ENCODE measurements at places on chromosomes 7 and 10.

- DNase-seq: no peak
Observed at GRCh38 chr10:62794306-62794705, 10.2 kb upstream of the ADO start.

- no peak for DNase-seq
Observed at GRCh38 chr7:34672430-34672829, 14.4 kb downstream of the NPSR1 start.

DNA sequence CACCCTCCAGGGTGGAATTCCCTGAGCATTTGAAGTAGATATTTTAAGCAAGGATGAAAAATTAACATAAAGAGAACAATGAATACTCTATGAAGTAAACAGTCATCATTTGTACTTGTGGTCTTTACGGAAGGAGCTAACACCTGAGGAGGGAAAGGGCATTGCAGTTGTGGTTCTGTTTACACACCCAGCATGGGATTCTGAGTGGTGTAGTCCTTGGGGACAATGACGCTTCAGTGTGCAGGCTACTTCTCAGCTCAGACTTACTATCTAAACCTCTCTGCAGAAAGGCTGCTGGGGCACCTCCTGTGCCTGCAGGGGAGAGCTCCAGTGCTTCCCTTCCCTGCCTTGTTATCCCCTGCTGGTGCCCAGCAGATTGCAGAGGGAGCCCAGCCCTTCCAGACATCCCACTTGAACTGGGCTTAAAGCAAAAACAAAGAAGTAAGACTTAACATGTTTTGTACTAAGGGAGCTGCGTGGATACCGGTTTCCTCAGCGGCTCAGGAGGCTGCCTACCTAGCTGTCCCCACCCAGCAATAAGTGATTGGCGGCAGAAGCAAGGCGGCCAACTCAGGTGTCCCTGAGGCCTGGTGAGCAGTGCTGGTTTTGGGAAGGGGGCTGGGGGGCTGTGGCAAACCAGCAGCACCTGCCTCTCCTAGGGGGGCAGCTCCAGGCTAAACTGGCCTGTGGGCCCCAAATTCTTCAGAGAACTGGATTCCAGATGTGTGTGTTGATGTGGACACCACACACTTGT, 89.1 kb downstream of the CELF2 start:
- no peak for DNase-seq

- no peak for DNase-seq
Observed at GRCh38 chr7:2099048-2099957, 133.4 kb downstream of the MAD1L1 start.

GRCh38 chr7:22447008-22447407, 53.0 kb downstream of the STEAP1B start:
- DNase-seq: no peak

DNA sequence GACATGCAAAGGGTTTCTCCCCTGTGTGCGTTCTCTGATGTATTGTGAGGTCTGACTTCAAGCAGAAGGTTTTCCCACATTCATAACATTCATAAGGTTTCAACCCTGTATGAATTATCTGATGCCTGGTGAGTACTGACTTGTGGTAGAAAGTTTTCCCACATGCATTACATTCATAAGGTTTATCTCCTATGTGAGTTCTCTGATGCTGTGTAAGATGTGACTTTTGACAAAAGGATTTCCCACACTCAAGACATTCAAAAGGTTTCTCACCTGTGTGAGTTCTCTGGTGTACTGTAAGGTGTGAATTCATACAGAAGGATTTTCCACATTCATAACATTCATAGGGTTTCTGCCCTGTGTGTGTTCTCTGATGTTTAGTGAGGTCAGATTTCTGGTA, 45.1 kb downstream of the ZNF33B start:
- no peak for DNase-seq

GRCh38 chr10:18397906-18398305, 253.5 kb downstream of the NSUN6 start:
- DNase-seq: no peak

DNA sequence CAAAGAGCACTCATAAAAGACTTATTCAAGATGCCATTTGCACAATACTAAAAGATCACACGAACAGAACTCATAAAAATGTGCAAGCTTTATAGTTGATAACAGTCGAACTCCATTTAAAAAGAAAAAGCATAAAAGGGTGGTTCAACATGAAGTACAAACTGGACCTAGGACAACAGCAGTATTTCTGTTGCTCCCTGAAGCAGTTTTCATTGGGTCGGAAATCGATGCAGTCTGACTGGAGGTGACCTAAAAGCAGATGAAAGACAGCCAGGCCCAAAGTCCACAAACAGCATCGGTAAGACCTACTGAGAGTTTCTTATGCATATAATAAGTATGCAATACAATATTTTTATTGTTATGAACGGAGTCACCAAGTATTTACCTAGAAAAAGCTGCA, 23.9 kb downstream of the FAM171A1 start:
- no peak for DNase-seq

GRCh38 chr10:12388671-12389070, 39.3 kb downstream of the CAMK1D start:
- no peak for DNase-seq

DNA sequence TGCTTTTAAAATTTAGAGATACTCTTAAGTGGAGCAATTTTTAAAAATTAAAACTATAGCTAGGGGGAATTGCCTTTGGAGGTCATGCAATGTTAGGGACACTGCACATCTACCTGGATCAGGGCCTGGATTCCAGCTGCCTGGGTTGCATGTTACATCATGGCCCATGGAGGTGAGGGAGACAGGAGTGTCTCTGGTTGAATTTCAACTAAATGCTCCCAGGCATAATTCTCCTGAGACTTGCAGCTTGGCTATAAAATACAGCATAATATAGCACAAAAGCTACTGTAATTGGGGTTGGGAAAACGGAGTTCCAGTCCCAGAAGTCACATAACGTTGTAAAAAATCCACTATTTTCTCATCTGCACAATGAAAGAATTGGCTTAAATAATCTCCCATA, 782.5 kb downstream of the LRMDA start:
- DNase-seq: no peak

GRCh38 chr10:71687077-71687476, 32.5 kb downstream of the C10orf105 start:
- DNase-seq: no peak

GRCh38 chr10:120172356-120172755, 279.8 kb downstream of the SEC23IP start:
- no peak for DNase-seq

DNA sequence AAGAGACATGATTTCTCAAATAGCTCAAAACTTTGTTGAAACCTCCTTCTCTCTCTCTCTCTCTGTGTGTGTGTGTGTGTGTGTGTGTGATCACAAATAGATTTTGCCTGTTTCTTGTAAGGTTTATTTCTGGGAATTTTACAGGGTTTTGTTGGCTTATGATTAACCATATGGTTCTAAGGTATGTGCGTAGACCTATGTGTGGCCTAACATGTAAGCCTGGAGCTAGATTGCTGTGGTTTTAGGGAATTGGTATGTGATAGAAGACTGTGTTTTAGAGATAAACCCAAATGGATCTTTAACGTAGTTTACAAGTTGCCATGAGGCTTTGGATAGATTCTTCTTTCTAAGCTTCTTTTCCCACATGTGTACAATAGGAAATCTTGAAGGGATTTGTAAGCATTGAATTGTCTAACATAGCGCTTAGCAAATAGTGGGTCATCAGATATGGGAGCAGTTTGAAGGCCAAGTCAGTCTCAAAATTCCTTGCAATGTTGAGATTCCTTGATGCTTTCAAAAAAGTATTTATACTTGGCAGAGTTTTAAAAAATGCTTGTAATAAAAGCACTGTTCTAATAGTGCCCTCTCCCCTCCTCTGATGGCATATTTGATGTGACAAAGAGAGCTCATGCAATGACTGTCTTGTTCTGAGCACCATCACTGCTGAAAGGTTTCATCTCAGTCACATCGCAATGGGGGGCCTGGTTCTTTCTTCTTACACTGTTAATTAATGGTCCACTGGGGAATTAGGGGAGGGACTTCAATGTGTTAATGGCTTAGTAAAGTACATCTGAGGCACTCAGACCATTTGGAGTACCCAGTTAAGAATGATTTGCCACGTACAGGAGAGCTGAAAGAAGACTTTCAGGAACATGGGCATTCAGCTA, 118.2 kb downstream of the SNX10 start:
- DNase-seq: no peak

DNA sequence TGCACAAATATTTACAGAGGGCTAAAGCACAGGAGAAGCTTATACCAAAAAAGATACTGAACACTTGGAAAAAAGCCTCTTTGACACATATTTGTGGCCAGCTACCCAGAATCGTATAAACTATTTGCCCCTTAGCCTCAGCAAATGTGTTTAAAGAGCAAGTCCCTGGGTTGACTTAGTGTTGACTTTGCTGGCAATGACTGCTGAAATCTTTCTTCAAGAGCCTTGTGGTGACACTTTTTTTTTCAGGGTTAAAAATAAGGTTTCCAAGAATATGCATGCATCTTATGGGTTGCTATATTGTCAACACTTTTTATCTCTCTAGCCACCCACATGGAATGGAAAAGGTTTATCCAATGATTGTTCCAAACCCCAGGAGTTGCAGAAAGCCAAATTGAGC, 14.9 kb upstream of the PLEKHS1 start:
- DNase-seq: no peak

DNA sequence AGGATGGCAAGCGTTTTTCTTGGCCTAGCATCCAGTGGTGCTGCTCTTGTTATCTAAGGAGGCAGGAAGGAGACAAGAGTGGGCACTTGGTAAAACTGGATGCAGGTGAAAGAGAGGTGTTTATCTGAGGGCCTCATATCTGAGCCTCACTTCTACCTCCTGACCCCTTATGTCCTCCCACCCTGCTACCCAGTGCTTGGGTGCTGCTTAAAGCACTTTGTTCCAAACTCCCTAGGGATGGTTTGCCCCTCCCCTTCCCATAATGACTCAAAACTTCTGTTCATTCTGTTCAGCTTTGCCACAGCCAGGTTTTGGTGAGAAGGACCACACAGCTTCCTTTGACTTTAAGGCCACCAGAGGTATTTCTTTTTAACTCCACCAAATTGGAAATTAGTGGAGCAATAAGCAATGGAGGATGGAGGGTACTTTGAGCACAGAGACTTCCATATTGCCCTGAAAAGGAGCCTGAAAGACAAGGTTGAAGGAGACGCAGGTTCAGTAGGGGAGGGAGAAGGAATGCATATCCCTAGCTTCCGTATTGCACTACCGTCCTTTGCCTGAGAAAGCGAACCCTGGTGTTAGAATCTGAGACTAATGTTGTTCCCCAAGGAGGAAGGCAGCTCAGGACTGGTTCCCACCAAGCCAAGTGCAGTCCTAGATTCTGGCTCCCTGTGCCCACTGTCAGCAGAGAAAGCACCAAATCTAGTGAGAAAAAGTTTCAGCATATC, 30.1 kb downstream of the ENTPD1 start:
- no peak for DNase-seq

DNA sequence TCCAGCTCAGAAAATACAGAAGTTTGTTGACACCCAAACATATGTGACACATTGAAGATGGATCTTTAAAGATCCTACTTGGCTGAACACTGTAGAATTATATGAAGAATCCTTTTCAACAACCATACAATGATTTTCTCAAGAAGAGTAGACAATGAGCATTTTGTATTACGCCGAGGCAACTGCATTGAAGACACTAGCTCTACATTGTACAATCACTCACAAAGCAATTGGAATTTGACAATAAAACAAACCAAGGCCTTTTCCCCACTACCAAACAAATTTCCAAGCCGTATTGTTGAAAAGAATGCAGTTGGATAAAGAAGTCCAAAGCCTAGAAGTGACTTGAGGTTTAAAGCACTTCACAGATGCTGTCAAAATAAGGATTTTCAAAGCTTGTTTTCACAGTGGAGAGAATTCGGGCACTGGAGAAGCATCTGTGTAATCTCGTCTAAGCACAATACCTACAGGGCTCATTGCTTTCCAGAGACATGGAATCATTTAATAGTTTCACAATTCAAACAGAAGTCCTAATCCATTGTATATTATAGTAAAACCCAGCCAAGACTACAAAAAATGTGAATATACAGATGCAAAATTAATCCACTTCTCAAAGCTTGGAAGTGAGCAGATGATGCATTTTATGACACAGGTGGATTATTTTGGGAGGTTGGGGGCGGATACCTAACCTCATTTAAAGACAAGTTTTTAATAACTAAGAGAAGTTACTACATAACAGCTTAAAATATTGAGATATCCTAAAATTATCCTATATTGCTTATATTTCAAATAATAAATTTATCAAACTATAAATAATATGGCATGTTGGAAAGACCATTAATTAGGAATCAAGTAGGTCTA, 78.6 kb downstream of the SORCS1 start:
- no peak for DNase-seq

DNA sequence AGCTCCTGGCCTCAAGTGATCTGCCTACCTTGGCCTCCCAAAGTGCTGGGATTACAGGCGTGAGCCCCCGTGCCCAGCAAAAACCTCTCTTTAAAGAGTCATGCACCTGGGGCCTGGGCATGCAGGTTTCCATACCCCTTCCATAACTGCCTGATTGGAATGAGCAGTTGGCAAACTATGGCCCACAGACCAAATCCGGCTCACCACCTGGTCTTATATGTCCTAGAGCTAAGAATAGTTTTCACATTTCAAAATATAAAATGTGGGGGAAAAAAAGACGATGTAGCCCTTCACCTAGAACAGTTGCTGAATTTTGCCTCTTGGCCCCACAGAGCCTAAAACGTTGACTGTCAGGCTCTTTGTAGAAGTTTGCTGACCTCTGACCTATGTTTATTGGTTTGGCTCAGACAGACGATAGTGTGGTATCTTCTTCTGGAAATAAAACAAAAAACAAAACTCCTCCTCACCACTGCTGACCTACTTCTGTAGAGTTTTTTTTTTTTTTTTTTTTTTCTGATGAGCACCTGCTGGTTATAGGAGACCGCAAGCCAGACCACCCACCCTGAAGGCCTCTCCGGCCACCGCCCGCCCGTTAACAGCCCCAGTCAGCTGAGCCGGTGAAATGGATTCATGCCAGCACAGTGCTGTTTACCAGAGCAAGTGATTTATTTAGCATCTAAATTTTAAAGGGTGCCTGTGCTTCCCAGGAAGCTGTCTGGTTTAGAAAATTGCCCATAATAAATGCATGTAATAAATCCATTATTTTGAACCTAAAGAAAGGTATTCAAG, 33.5 kb upstream of the SFRP5 start:
- DNase-seq: no peak

GRCh38 chr7:11472646-11473045, 359.4 kb downstream of the THSD7A start:
- no peak for DNase-seq

- no peak for DNase-seq
Observed at GRCh38 chr7:80890426-80891258, 28.2 kb downstream of the SEMA3C start.

GRCh38 chr10:107391901-107392300, 227.4 kb upstream of the SORCS1 start:
- no peak for DNase-seq

- DNase-seq: no peak
Observed at GRCh38 chr7:158245724-158246041, 341.9 kb downstream of the PTPRN2 start.

GRCh38 chr10:121324678-121325213, 273.5 kb downstream of the FGFR2 start:
- no peak for DNase-seq
